ENCODE measurements at places on chromosomes 5 and 9.

- DNase-seq: no peak
These were observed 157.2 kb upstream of the ISL1 start for GRCh38 chr5:51225789-51226742.

- peak; percentile 15 for DNase-seq
These were observed 10.1 kb upstream of the GLRX start for GRCh38 chr5:95832664-95833063.

DNA sequence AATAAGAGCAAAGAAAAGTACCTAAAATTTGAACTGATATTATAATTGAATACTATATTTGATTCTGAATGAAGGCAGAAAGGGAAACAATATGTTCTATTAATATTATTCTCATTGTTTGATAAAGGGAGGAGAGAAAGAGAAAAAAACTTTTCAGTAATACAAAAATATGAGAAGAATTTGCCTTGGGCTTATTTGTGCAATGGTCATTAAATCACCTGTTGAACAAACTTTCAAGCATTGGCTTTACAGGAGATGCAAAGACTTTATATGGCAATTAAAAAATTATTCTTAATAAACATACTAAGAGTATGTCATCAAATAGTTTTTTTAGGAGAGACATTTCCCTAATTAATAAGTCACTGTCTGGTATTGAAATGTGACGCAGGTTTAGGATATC, 85.0 kb downstream of the CSNK1G3 start:
- no peak for DNase-seq

GRCh38 chr5:111143910-111144309, 51.8 kb downstream of the WDR36 start:
- DNase-seq: no peak

- DNase-seq: no peak
These were observed 324.6 kb downstream of the CAAP1 start for GRCh38 chr9:26567976-26568375.

DNA sequence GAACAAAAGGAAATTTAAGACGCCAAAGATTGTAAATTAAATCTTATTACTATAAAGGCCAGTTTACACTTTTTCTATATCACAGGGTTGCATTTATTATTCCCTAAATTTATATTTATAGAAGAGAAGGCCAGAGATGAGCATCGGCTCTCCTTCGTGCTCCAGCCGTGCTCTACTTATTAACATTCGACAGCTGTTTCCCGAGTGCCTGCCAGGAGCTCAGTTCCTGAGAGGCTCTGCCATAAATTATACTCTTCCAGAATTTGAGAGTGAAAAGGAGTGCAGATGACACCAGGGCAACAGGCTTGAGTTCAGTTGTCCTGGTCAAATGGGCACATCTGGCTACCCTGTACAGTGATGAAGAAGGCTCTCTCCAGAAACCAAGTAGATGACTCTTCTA, 70.1 kb downstream of the PCSK5 start:
- no peak for DNase-seq

- DNase-seq: no peak
These were observed 7.7 kb downstream of the RIGI start for GRCh38 chr9:32518276-32518675.

- DNase-seq: no peak
These were observed 38.4 kb downstream of the PRRC1 start for GRCh38 chr5:127555826-127556225.

- DNase-seq: no peak
These were observed 1.8 kb upstream of the JADE2 start for GRCh38 chr5:134523543-134524271.
